ENCODE measurements at places on chromosomes 5 and 9.

DNA sequence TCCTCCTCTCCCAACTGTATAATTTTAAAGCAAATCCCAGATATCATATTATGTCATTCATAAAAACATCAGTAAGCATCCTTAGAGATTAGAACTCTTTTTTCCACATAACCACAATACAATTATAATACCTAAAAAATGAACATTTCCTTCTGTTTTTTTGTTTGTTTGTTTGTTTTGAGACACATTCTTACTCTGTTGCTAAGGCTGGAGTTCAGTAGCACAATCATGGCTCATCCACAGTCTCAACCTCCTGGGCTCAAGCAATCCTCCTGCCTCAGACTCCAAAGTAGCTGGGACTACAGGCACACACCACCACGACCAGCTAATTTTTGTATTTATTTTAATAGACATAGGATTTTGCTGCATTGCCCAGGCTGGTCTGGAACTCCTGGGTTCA, 8.0 kb downstream of the F2R start:
- no peak for DNase-seq

DNA sequence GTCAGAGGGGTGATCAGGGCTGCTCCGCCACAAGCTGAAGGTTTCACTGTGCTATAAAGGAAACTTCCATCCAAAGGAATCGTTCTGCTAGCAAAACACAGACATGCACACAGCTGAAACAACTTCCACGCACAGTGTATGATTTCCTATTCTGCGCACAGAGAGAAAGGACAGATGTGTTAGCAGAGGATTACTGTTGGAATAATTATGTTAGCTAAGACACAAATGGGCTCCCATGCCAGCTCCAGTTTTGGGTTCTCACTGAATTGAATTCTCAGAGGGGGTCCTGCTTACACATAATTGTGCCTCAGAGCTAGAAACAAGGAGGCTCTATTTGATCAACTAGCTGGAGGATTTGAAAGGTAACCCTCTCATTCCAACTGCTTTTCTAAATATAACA, 352.4 kb downstream of the IRX2 start:
- DNase-seq, result no peak

DNA sequence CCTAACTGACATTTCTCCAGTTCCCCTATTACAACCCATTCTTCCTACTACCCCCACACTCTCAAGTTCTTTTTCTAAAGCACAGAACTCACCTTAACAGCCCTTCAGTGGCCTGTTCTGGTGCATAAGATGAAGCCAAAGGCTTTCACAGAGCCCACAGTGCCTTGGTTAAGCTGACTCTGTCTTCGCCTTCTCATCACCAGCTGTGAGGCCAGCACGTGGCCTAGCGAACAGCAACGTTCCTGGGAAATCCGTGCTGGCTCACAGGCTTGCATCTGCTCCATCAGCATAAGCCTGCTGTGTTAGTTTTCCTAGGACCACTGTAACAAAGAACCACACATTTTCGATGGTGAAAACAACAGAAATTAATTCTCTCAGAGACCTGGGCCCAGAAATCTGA, 67.9 kb upstream of the LPAR1 start:
- no peak for DNase-seq

DNA sequence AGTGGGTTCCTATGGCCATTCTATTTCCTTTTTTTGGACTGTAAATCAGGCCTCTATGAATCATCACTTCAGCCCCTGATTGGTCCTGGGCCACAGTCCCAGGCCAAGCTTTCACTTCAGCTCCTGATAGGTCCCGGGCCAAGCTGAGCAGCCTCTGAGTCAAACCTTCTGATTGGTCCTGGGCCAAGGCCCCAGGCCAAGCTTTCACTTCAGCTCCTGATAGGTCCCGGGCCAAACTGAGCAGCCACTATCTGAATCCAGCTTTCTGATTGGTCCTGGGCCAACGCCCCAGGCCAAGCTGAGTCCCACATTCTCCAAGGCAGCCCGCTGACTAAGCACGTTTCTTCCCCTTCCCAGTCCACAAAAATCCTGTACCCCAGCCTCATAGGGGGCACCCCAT, 1972.9 kb upstream of the ACO1 start:
- DNase-seq, result no peak

DNA sequence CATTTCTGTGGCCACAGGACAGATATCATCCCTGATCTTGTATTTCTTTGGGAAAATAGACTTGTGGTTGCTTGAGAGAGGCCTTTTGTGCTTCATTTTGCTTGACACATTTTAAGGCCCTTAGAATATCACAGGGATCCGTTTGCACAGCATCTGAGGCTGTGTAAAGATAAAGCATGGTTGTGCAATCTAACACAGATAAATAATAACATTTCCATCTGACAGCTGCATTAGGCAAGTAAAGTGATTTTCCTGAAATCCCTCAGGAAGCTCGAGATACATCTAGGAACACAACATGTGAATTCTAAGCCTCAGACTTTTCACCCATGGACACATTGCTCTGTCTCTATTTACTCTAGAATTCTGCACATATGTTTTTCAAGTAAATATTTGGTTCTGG, 212.8 kb upstream of the ADAMTSL1 start:
- no peak for DNase-seq
